ENCODE measurements at places on chromosomes 5 and 9.

GRCh38 chr5:64682608-64683007, 7.7 kb upstream of the SHISAL2B start:
- no peak for DNase-seq

GRCh38 chr5:135367076-135367475, 32.0 kb downstream of the MACROH2A1 start:
- DNase-seq, result no peak

DNA sequence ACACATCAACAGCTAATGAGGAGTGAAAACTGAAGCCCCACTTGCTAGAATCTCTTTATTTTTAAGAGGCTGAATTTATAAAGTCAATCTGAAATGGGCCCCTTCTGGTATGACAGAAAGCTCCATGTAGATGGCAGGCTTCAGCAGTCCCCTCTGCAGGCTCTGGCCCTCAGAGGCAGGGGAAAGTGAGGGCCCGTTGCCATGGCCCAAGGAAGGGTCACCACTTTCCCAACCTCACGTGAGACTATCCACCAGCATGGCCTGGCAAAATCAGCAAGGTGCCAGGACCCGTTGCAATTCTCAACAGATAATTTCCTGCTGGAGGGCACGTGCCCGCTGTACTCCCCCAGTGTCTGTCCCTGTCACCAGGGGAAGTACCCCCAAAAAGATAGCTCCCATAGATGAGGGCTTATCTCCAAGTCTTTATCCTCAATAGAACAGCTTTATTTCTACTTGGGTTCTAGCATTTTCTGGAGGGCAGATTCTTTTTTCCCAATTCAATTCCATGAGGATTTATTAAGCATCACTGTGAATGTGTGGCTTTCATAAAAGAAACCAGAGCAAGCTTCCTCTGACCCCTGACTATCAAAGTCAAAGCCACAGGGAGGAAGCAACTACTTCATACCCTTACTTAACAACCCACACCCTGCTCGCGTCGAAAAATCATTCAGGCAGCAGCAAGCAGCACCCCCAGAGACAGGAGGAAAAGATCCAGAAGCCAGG, 85.4 kb upstream of the FSTL4 start:
- no peak for DNase-seq

- DNase-seq, result peak; percentile 69
Measured at GRCh38 chr9:135500071-135500524, 384 bp upstream of the MRPS2 start.

- no peak for DNase-seq
Measured at GRCh38 chr9:26657958-26658357, 234.6 kb downstream of the CAAP1 start.

DNA sequence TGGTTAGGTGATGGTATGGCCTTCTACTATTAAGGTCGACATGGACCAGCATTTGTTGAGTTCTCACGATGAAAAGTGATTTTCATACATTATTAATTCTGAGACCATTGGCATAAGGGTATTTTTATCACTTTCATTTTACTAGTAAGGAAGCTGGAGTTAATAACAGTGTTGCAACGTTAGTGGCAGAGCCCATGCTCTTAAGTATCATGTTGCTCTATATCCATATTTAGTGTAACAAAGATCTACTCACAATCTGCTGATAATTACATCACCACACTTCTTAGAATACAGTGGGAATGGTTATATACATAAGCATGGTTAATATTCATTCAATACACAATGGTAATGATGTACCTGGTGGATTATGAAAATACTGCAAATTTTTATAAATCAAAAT, 81.9 kb downstream of the PRR16 start:
- peak; percentile 21 for DNase-seq

DNA sequence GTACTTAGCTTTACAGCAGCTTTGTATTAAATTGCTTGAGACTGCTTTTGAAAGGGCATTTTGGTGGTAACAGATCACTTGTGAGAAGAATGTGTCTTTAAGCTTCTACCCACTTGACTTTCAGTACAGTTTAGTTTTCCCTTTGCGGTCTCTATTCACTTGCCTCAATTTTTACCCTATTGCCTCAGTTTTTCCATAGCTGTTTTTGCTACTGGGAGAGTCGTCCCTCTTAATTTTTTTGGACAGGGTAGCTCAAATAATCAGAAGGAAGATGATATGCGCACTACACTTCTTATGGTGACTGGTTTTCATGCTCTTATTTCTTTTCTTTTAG, 18.8 kb downstream of the UGCG start:
- no peak for DNase-seq

- DNase-seq, result peak; percentile 33
Measured at GRCh38 chr5:115930630-115931337, 31.5 kb upstream of the LVRN start.
